ENCODE measurements at places on chromosomes 11 and 22.
A peak's percentile ranks its signal among the peaks of the same experiment; 100 is the strongest.

GRCh38 chr11:134460881-134461280, 48.8 kb upstream of the B3GAT1 start:
- no peak for DNase-seq

DNA sequence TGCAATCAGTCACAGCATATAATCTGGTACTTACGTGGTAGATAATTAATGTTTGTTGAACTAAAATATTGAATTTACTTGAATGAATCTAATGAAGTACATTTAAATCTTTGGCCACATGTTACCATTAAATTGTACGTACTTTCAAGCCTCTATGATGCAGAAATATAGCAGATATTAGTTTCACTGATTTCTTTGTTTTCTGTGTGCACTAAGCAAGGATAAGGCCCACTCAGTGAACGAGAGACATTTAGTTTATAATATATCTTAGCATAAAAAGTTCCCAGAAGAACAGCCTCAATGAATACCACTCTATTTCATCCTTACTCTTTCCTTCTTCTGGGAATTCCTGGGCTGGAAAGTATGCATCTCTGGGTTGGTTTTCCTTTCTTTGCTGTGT, at the start of gene OR52E1:
Gene OR52E1, plus strand, starts transcription at position 301 of the 400 bp plus-strand sequence.
- no peak for DNase-seq

GRCh38 chr22:23878219-23878618, 16.0 kb upstream of the MIF start:
- no peak for DNase-seq

DNA sequence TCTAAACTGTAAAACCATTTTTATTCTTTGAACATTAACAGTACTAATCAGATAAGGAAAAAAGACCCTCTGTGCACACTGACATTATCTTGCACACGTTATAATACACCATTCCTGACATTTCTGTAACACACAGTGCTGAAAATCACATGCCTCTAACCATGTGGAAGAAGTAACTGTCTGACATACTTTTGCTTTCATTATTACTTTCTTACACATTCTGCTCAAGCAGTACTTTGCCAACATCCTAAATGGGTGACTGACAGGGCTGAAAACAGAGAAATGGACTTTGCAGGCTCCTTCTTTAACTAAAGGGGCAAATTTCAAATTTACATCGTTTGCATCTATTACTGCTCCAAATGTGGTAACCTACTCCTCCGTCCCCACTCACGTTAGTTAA, 22.8 kb upstream of the TP53AIP1 start:
- DNase-seq: no peak

DNA sequence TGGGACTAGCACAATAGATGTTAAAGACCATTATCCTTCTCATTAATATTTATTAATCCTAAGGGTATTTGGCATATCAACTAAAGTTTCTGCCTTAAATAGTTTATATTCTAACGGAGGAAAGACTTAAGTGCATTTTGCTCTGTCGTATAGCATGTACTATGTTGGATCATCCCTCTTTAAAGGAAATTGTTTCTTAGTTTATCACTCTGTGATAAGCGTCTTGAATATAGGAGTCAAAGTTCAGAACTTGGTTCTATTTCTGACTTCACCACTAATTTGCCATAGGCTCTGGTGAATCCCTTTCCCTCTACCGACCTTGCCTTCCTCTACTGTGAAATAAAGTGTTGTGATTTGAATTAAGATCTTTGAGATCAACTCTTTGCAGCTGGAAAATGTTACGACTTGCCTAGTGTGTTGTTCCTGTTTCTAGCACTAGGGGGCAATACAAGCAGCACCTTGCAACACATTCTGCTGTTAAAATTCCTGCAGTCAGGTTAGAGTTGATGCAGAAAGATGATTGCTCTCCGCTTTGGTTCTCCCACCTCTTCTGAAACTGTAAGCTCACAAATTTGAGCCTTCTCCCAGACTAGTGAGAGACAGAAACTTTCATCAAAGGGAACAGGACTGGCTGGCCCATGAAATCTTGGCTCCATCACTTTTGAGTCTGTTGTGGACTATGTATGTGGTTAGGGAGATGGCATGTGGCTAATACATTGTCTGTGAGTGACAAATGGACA, 27.8 kb upstream of the ZNRF3 start:
- peak; percentile 1 for DNase-seq

DNA sequence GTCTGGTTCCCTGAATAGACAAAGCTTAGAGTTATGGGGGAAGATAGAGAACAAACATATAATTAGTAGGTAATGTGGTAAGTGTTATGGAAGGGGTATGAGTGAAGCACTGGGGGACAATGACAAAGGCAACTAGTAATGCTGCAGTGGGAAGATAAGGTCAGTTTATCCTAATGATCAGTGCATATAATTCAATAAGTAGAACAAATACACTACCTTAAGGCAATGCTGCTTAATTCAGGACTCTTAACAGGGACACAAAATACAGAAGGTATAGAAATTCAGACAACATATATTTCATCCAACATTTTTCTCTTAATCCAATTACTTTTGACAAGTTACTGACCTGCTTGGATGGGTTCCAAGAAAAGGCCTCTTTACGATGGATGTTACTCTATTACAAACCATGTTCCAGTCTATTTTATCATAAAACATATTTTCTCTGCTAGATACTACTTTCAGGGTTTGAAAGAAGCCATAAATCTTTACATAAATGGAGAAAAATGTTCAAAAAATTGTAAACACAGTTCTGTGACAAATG, 1186.2 kb downstream of the LRRC4C start:
- no peak for DNase-seq

DNA sequence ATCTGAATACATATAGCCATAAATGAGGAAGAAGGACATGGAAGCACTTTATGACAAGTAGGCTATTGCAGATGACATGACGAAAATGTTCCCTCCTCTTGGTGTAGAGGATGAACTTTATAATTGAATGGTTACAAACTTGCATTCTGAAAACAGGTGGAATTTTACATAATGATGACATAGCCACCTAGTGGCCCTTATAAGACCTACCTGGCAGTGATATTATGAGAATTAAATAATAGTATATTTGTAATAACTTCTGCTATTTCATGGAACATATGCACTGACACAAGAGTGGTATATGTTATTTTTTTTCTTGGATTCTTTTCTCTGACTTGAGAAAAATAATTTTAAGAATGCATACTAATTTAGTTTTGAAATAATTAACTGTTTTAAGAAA, 22.9 kb downstream of the TRIM22 start:
- DNase-seq: no peak

- no peak for DNase-seq
These were observed 15.6 kb downstream of the E2F8 start for GRCh38 chr11:19225123-19225522.

GRCh38 chr11:2319791-2320472, 18.1 kb downstream of the TSPAN32 start:
- DNase-seq: no peak

GRCh38 chr11:110373051-110373702, 56.6 kb upstream of the FDX1 start:
- no peak for DNase-seq

DNA sequence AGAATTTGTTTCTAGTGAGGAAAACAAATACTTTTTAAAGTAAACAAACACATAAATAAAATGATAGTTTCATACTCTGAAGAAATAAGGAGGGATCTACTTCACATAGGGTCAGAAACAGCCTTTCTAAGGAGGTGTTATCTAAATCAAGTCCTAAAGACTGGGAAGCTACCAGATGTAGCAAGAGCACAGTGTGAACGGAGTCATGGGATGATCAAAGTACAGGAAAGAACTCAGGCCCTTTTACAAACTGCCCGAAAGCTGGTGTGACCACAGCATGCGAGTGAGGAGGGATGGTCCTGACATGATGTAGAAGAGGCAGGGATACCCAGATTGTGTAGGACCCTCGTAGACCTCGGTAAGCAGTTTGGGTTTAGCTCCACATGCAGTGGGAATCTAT, 102.8 kb downstream of the ARHGAP32 start:
- DNase-seq: no peak

- DNase-seq: no peak
These were observed 5.2 kb upstream of the SLC43A3 start for GRCh38 chr11:57432149-57432561.

DNA sequence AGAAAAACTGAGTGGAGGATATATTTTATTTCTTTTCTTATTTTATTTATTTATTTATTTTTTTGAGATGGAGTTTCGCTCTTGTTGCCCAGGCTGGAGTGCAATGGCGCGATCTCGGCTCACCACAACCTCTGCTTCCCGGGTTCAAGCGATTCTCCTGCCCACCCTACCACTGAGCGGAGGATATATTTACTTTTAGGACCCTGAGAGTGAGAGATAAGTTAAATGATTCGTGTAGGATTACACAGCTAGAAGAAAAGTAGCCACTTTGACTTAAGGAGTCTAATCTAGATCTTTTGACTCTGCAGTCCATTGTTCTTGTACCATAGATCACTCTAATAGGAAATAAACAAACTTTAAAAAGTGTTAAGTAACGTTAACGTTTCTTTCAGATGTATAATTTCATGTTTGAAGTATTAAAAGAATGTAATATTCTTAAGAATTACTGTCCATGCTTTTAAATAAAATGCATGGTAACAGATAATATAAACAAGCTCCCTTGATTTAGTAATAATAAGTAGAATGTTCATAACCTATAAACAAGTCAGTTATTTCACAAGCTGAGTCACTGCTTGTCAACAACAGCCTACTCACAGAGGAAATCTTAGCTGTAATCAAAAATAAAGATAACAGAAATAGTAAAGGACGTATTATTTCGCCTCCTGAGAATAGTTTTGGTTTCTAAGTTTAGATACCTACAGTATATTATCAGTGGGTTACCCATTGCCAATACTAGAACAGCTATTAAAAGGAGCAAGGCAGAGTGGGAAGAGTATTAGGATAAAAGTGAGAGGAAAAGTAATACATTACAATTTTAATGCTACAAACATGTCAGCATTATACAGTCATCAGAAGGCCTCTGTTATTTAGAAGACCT, 18.6 kb downstream of the USP47 start:
- no peak for DNase-seq

DNA sequence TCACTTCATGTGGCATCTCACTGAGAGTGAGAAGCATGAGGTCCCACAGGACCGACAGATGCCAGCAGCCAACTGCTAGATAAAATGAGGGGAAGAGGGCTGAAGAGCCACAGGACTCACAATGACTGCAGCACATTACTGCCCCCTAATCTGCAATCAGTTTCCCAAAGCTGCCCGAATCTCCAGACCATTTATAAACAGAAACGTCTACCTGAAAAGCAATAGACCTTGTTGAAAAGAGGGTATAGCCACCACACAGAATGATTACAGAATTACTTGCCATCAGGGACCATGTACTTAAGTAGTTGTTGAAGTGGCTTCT, 12.4 kb upstream of the TEF start:
- no peak for DNase-seq

- no peak for DNase-seq
These were observed 5.0 kb downstream of the CRELD2 start for GRCh38 chr22:49923445-49923844.

DNA sequence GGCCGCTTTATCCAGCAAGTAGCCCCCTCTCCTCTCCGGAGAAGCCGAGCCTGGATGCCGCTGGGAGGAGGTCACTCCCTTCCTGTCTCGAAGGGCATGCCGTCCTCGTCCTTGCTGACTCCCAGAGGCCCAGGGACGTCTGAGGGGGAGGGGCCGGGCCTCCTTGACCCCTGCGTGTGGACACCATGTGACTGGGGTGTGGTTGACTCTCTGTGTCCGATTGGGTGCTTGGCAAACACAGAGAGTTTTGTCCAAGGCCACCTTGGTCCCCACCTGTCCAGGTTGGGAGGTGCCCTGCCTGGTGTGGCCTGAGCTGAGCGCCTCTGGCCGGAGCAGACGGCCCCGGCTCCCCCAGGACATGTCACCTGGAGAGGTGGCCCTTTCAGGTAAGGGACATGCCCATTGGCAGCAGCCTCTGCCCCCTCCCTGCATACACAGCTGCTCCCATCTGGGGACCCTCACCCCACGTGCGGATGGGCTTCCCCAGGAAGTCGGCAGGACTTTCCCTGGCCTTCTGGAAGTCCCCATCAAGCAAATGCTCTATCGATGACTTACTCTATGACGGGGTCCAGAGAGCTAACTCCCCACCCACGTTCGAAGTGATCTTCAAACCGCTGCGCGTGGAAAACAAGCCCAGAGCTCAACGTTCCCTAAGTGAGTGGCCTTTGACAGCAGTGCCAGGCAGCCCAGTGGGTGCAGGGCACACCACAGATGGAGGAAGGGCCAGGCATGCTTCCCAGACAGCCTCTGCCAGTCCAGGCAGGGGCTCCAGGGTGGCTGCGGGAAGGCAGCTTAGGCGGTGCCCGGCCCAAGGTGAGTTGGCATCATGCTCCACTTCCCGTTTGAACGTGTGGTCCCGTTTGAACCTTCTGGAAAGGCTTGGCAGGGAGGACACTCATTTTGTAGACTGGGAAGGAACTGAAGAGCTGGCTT, at the start of gene SMIM38:
Gene SMIM38, plus strand, starts transcription at position 634 of the 933 bp plus-strand sequence. CDS start 1,912 bp downstream, outside the sequence.
- DNase-seq: no peak

- no peak for DNase-seq
These were observed 4.5 kb downstream of the MYEOV start for GRCh38 chr11:69298267-69299022.

DNA sequence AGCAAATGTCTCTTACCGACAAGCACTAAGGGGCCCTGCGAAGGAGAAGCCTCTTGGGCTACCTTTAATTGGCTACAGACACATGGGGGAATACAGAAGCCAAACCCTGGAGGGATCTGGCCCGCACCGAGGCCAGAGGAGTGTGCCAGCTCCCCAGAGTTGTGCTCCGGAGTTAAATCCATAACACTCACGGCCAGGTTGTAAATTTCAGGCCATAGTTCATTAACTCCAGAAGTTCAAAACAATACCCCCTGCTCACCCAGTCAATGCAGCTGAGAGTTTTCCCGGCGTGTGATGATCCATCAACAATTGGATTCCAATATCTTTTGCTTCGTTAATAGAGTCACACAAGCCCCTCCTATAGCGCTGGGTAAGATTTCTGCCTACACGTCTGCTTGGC, 371.5 kb downstream of the NXPE2 start:
- DNase-seq: no peak

GRCh38 chr11:117885777-117886176, 9.3 kb upstream of the FXYD6 start:
- DNase-seq: no peak

GRCh38 chr22:20434264-20434751, 3.3 kb downstream of the SCARF2 start:
- no peak for DNase-seq

DNA sequence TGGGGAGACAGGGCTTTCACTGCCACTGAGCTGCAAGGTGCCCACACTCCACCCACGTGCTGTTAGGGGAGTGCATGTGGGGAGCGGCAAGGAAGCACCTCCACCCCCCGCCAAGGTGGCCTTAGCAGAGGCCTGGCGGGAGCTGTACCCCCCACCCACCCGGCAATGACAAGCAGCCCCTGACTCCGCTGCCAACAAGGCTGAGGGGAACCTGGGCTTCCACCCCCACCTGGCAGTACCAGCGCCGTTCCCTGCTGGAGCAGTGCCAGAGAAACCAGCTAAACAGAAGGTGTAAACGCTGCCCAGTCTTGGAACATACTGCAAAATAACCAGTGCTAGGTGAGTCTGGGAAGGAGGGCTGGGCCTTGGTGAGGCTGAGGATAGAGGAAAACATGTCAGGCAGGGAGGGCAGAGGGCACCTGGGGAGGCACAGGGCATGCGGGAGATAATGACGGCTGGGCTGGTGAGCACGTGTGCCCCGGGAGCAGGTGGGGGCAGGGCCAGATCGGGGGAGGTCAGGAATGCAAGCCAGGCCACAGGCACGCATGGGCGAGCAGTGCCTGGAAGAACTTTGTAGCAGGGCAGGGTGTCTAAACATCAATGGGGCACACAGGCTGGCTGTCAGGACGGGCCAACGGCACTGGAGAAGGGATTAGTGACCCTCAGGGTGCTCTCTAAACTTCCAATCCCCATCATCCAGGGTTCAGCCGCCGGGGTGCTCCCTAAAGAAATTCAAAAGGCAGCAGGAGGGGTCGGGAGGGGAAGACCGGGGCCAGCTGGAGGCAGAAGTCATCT, 6.6 kb downstream of the CERK start:
- DNase-seq: no peak

Data from T-helper 22 cell (primary cell).